ENCODE measurements at places on chromosomes 2 and 18.
A peak's percentile ranks its signal among the peaks of the same experiment; 100 is the strongest.

DNA sequence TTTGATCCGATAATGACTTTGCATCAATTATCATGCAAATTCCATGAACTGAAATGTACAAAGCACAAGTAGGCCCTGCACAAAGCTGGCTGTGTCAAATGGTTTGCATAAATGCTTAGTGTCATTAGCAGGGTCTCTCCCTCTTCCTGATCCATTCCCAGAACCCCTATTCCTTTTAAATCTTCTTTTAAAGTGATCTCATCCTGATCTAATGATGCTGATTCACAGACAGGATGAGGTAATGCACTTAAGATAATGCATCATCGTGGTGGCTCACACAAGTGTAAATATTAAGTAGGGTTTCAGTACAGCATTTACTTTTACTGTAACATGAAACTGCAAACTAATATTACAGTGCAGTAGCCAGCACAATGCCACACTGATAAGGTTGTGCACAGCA, 304.8 kb upstream of the SOX11 start:
- no peak for DNase-seq

GRCh38 chr2:51535763-51536162, 503.8 kb upstream of the NRXN1 start:
- DNase-seq, result no peak

DNA sequence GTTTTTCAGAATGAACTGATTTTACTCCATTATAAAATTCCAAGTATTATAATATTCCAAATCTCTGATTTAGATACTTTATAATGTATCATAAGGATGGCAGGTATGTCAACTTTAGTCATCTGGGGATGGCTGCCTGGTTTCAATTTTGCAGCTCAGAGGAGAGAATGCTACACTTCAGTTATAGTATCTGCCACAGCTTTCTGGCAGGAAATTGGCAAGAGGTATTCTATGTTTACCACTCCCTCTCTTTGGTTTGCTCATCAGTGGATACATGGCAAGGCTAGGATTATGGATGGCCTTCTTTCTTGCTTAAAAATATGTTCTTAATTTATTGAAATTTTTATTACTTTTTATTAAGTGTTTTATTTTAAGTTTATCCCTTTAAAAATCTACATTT, 67.0 kb upstream of the TNFRSF11A start:
- DNase-seq, result no peak

DNA sequence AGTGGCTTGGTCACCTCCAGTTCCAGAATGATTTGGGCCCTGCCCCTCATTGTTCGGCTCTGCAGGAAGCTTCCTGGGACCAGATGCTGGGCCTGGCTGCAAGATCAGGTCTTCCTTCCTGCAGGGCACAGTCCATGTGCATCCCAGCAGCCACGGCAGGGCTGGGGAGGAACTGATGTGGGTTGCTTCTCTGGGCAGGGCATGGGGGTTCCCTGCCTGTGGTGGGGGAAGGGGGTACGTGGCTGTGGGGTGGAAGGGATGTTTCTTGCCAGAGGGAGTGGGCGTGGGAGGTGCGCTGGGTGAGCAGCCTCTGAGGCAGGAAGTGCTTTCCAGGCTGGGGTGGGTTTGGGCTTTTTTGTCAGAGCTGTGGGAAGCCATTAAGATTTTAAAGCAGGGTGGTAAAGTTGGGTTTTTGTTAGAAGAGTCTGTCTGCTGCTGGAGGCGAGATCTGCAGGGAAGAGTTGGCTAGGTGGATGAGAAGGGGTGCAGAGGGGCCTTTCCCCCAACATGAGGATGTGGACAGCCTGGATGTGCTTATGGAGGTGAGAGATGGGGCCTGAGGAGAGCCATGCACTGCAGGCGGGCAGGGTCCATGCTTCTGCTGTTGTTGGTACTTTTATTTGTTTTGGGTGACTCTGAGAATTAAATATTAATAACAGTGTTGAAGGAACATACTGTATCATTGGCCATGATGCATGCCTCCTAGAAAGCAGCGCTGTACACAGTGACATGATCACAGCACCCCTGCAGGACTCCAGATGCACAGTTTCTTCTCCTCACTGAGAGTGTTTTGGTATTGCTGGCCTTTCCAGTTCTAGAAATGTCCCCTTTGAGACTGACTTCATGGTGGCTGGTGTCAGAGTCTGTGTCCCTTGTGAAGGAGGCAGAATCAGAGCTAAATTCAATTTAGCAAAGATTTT, 45.3 kb downstream of the DGKD start:
- no peak for DNase-seq

DNA sequence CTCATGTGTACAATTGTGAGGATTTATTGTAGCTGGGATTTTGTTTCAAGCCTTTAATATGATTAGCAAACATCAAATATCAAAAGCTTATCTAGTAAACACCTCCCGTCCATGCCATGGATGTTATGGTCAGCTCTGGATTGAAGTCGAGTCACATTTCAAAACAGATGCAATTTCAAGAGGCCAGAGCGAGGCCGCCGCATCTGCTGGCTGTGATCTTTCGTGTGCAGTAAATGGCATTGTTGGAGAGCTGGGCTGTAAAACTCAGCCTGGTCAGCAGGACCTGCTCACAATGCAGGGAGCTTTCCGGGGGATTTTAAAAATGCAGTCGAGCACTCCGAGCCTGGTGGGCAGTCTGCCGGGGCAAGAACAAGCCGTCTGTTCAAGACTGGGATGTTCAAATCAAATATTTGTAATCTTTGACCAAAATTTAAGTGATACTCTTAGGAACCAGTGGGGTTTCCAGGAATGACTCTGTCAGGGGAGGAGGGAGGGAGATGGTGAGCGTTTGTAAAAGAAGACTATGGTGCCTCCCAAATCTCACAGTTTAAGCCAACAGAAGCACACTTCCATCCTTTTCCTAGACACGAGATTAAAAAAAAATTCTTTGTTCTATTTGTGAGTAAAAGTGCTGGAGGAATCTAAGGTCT, 97.6 kb downstream of the MYCN start:
- DNase-seq, result no peak

DNA sequence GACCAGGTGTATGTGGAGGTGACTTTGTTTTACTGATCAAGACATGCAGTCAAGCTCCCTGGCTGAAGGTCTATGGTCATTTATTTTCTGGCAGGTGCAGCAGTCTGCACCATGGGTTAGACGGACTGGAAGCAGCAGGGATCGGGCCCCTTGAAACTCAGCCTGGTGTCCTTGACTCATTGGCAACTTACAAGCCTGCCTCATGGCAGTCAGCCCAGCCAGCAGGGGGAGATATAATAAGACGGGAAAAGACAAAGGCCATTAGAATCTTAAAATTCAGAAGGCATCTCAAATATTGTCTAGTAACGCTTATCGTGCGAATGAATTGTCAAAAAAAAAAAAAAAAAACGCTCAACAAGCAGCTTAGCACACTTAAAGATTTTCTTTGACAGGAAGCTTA, 308.2 kb downstream of the EN1 start:
- no peak for DNase-seq

- no peak for DNase-seq
Measured at GRCh38 chr2:223841436-223842190, 4.2 kb upstream of the AP1S3 start.

DNA sequence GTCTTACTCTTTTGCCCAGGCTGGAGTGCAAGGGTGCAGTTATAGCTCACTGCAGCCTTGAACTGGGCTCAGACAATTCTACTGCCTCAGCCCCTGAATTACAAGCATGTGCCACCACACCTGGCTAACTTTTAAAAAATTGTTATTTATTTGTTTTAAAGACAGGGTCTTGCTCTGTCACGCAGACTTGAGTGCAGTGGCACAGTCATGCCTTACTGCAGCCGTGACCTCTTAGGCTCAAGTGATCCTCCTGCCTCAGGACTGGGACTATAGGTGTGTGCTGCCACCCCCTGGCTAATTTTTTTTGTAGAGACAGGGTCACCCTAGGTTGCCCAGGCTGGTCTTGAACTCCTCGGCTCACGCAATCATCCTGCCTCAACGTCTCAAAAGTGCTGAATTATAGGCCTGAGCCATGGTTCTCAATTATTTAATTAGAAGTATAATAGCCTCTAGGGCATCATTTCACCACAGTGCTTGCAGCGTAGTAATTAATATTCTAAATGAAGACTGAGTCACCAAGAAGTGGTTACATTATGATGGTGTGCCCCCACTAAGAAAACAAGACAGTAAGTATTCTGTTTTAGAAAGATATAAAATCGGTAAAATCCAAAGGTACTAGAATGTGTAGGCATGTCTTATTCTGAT, 69.6 kb downstream of the EML4 start:
- DNase-seq, result peak; percentile 17

DNA sequence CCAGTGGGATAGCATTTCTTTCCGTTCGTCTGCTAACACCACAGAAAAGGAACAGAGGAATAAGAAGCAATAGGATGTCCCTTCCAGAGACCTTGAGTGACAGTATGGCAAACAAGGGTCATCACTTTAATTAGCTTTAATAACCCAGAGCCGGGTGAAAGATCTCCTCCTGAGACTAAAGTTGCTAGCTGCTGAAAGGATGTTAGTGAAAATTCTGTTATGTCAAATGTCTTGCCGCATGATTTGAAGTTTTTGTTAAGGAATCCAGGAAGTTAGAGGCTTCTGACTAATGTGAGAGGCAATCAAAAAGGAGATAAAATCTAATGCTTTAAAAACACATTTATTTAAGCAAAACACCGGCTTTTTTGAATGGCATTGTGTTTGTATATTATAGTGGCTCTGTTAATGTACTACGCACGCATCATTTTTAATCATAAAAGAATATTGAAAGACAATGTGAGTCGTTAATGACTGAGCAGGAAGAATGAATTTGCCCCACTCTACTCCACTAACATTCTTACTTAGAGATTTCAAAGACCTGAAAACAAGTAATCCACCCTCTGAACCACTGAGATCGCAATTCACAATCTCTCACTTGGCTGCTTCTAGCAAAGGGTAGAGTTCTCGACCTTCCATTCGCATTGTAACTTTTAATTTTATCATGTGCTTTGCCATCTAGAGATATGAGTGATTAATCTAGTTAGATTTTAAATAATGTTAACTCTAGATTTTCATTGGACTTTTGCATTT, 536.6 kb downstream of the LRRTM4 start:
- DNase-seq, result no peak

DNA sequence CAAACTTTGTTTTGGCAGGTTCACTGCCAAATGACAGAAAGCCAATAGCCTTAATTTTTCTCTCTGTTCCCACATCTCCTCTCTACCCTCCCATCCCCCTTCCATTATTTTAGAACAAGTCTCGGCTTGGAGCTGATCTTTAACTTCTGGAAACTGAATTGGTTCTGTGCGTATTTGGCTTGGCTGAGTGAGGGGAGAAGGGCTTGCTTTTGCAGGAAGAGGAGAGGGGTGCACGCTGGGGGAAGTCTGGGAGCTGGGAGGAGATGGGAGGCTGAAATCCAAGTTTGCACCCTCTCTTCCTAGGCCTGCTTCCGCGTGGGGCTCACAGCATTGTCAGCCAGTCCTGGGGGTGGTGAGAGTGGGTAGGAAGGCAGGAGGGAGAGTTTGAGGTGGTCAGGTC, 176.1 kb upstream of the SPRED2 start:
- no peak for DNase-seq

- no peak for DNase-seq
Measured at GRCh38 chr2:96679848-96680247, 37.3 kb downstream of the FER1L5 start.

- DNase-seq, result no peak
Measured at GRCh38 chr2:64565949-64566710, 42.0 kb downstream of the AFTPH start.

DNA sequence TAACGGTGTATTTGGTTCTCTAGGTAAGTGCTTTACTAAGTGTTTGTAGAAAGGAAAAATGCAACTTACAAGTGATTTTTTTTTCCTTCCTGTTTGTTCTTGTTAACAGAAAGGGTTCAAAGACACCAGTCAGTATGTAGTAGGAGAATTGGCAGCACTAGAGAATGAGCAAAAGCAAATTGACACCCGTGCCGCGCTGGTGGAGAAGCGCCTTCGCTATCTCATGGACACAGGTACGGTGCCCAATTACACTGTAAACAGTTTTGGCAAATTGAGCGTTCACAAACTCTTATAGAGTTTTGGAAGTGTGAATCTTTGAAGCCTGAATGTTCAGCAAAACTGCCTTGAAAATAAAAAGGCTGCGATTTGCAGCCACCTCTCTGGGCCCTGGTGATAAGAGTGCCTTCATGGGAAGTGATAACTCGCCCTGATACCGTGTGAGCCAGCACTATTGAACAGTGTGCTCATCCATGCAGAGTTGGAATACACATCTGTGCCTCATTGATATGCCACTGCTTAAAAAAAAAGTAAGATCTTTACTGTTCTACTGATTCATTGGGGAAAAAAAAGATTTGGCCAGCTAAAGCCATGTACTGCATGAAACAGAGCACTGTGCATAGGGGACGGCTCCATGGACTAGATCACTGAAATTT, 54.0 kb upstream of the OTX1 start:
- DNase-seq, result no peak

- DNase-seq, result no peak
Measured at GRCh38 chr2:159409116-159409800, 122.8 kb upstream of the WDSUB1 start.

DNA sequence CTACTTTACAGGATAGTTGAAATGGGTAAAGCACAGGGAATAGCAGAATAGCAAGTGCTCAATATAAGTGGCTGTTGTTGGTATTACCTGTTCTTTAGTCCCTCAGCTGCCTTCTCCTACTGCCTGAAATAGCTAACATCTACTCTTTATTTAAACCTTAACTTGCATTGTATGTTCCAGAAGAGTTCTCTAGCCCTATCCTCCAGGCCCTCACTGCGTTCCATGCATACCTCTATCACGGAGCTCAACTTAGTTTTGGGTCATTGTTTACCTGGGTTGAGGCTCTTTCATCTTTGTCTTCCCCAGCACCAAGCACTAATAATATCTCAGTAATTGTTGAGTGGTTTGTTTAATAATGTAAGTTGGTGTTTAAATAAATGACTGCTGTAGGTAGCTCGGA, 242.2 kb upstream of the FANCL start:
- no peak for DNase-seq

- no peak for DNase-seq
Measured at GRCh38 chr2:180322781-180323180, 315.7 kb upstream of the CWC22 start.

GRCh38 chr2:32836933-32837332, 109.8 kb upstream of the LTBP1 start:
- no peak for DNase-seq

DNA sequence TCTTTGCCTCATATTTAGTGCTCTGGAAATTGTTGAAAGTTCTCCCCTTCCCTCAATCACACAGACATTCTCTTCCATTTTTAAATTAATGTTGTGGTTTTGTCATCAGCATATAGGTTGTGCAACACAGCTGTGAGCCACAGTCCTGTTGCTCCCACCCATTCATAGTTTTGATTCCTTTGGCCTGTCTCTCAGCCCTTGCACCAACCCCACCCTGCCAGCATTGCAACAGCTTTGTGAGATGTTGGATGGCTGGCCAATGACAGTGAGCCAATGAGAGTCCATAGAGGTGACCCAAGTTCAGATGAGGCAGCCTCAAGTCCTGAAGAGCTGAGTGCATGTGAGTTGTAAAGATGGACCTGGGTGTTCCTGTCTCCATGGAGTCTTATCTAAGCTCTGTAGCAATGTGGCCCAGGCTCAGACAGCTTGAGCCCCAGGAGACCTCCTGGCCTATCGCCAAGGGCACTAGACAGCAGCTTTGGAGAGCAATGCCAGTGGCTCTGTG, 775.5 kb downstream of the RNF144A start:
- DNase-seq, result no peak

Measured in effector memory CD8-positive, alpha-beta T cell (primary cell).